ENCODE measurements at places on chromosomes 1 and 21.

- no peak for DNase-seq
These were observed 23.7 kb upstream of the RCC1 start for GRCh38 chr1:28482138-28482537.

- no peak for DNase-seq
These were observed 11.7 kb downstream of the MX1 start for GRCh38 chr21:41437729-41438128.

GRCh38 chr1:1079408-1080121 is 5.5 kb upstream of the RNF223 start:
- DNase-seq: no peak

- no peak for DNase-seq
These were observed 44.0 kb downstream of the EVA1C start for GRCh38 chr21:32456497-32456918.

DNA sequence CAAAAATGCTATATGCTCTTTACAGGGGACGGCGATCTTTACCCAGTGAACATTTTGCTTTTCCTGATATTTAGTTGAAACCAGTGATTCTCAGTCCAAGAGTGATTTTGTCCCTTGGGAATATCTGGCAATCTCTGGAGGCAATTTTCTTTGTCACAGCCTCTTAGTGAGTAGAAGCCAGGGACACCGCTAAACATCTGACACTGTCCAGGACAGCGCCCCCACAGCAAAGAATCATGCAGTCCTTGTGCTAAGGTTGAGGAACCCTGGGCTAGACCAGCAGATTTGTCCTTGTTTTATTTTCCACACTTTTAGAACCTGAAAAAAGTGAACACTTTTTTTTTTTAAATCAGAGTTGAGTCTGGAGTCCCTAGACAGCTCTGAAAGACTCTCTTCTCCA is 13.1 kb downstream of the EVA1C start:
- DNase-seq: no peak

DNA sequence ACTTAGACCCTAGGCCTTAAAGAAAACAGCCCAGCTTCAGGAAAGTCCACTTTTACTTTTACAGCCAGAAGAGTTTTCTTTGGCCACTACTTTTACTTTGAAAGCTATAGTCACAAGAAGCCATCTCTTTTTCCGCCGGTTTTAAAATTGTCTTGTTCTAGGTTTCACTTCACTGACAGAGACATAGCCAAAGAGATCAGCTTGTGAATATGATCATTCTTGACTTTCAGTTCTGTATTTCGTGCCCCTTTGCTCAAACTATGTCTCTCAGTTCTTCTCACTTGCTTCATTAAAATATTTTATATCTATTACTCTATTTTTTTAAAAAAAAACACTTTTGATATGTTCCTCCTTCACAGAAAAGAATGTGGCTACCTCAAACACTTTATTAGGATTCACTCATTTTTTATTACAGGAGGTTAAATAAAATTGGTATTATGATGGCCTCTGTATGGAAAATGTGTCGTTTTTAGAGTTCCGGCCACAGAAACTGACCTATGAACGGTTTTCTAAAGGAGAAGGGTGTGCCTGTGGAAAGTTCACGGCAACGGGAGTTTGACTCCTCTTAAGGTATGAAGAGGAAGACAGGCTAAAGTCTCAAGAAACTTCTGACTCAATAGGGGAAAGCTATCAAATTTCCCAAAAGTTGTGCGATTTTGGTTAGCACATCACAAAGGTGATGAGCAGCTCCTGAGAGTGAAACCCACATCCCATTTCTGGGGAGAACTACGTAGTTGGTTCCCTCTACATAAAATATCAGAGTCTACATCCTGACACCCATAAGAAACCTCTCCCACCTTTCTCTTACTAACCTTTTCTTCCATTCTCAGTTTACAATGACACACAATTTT is 1.2 kb downstream of the MCOLN2 start:
- DNase-seq: no peak
